ENCODE measurements at places on chromosomes 2 and 18. TPM values are rescaled to one million over a fixed set of nuclear protein-coding genes. Genes with fewer than 3 reads are reported as not detected.

SCYGR3 gene
- total RNA-seq, result not detected

IL1A gene
- total RNA-seq, result 305 TPM

CXCR4 gene
- not detected for total RNA-seq

STAT4 gene
- total RNA-seq, result 4.5 TPM

POTEI gene
- not detected for total RNA-seq

NBEAL1 gene
- 13.3 TPM for total RNA-seq

MEIS1 gene
- 4.7 TPM for total RNA-seq

PLEKHA3 gene
- total RNA-seq, result 2.0 TPM

WDR54 gene
- total RNA-seq, result 64.7 TPM

TNFRSF11A gene
- 0.16 TPM for total RNA-seq
